Stimulated activated CD4-positive, alpha-beta T cell treated with anti-CD3 and anti-CD28 coated beads, TNF-alpha, amount 100 ng/mL, for 24 hours (primary cell): ENCODE measurements at places on chromosomes 1 and 21.

- DNase-seq: no peak
Measured at GRCh38 chr1:57489358-57490036, 65.6 kb upstream of the DAB1 start.

DNA sequence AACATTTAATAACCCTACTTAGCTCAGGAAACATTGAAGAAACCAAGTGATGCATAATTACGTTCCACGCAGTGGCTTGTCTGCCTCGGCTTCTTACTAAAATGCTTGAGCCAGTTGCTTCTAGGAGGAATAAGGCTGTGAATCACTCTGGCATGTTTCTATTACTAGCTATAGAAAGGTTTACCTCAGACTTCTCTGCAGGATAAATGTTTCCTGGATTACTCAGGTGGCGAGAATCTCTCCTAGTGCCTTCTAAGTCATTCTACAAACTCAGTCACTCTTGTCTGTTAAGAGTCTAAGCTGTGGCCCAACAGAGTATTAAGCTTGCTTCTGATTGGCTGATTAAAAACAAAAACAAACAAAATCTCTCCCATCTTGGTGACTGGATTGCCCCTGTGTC, 92.0 kb upstream of the RALGPS2 start:
- DNase-seq: no peak

GRCh38 chr21:39077876-39078275, 105.4 kb downstream of the PSMG1 start:
- no peak for DNase-seq

GRCh38 chr1:243712242-243712641, 137.8 kb downstream of the AKT3 start:
- no peak for DNase-seq

GRCh38 chr1:209593747-209594146, 10.2 kb downstream of the CAMK1G start:
- no peak for DNase-seq

DNA sequence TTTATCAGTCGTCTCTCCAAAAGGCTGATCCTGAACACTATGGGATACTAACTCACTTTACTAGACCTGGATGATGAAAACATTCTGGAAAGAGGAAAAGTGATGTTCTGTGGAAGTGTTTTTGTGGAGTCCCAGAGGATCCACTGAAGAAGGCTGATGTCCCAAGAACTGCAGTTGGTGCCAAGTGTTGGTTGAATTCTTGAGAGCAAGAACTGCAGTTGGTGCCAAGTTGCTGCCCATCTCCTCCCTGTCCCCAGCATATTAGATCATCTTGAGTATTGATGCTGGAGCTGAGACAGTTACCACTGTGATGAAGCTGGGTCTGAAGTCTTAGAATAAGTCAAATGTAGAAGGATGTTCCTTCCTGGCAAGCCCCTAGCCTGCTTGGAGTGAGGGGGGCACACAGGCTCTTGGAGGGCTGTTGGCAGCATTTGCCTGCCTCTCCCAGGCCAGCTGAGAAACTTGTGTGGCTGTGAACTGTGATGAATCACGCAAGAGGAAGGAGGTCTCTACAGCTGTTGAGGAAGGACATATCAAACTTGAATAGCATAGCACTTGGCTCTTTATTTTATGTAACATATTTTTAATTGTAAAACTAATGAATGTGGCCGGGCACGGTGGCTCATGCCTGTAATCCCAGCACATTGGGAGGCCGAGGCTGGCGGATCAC, 48.1 kb downstream of the DNAJC6 start:
- no peak for DNase-seq

- peak; percentile 42 for DNase-seq
Measured at GRCh38 chr21:33109574-33110339, 39.8 kb downstream of the OLIG1 start.

DNA sequence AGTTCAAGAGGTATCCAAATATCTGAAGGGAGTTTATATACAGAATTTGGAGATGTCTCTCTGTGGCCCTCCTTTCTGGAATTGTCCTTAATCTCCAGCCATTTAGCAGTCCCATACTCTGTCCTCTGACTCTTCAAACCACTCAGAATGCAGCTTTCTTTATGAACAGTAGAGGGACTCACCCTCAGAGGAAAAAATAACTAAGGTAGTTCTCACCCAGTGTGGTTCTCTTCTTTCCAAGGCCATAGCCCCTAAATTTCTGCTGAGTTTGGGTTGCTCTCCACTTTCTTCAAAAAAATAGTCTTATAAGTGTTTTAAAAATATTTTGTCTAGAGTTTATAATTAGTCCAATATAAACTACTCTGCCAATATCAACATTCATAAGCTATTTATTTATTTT, 369.7 kb downstream of the MATN1 start:
- no peak for DNase-seq

- no peak for DNase-seq
Measured at GRCh38 chr1:199155166-199156019, 516.6 kb downstream of the PTPRC start.

GRCh38 chr1:200530623-200531261, 89.8 kb downstream of the KIF14 start:
- no peak for DNase-seq

GRCh38 chr1:1748686-1749321, 24.6 kb upstream of the CDK11A start:
- no peak for DNase-seq

GRCh38 chr1:119885903-119886783, 10.2 kb downstream of the ADAM30 start:
- DNase-seq: peak; percentile 42

DNA sequence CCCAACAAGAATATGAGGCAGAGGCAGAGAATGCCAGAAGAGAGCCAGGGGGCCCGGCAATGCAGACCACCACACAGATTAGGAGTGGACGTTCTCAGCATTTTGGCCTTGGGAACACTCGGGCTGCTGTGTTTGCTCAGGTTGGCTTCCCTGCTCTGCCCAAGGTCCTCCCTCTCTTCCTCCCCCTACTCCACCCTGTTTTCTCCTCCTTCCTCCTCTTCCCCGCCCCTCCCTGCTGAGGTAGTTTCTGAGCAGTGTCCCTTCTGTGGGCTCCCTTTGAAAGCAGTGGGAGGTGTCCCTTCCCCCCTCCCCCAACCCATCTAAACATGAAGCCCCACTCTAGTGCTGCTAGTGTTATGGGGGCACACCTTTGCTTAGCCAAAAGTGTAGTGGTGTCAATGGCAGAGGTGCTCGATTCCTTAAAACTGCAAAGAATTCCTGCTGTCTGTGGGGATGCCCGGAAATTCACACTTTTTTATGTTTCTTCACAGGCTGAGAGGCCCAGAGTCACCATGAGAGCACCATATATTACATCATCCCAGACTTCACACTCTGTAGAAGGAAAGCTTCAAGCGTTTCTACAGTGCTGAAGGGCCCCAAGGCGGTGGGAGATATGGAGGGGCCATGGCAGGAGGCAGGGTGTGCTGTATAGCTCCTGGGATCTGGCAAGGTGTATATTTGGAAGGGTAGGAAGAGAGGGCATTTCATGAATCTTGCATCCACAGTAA, at the start of gene HHIPL2:
Gene HHIPL2 (minus strand): TSS at position 161 of the 728 bp plus-strand sequence. CDS start 60 bp downstream, at position 101.
- no peak for DNase-seq

GRCh38 chr1:115643225-115643624, 1.5 kb downstream of the VANGL1 start:
- DNase-seq: no peak

DNA sequence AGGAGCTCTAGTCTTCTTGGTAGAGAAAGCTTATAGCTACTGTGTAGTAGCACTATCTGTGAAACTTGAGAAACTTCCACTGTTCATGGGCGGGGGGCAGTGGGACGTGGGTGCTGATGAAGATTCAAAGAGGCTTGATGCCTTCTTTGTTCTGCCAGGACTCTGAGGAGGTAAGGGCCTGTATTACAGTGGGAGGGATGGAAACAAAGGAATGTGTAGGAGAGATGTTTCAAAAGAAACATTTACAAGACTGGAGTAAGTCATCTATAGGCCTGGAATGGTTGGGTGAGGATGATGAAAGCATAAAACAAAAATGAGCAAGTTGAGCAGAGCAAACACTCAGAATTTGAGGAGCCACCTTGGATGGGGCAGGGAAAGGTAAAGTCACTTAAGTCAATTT, 89.4 kb downstream of the C1orf21 start:
- no peak for DNase-seq

- DNase-seq: no peak
Measured at GRCh38 chr1:47482786-47483185, 44.9 kb downstream of the FOXD2 start.

- DNase-seq: no peak
Measured at GRCh38 chr1:1899266-1899966, 8.5 kb upstream of the GNB1 start.

DNA sequence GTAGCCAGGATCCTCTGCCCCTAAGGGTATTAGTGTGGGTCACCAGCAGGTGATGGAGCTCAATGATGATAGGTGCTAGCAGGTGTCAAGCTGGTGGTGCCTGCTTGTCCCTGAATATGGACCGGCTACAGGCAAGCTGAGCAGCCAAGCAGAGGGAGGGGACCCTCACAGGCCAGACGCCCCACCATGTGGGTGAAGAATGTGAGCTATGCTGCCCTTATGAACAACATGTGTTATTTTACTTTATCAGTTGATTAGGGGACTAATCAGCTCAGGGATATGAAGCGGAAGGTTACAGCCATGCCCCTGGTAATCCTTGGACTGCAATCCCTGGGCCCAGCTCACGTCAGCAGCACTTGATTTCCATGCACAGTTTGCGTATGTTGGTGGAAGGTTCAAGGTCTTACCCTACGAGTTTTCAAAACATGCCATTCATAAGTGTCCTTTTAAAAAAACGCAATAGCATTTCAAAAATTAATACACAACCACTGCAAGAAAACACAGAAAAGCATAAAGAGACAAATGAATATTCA, 106.0 kb downstream of the CDC7 start:
- no peak for DNase-seq

DNA sequence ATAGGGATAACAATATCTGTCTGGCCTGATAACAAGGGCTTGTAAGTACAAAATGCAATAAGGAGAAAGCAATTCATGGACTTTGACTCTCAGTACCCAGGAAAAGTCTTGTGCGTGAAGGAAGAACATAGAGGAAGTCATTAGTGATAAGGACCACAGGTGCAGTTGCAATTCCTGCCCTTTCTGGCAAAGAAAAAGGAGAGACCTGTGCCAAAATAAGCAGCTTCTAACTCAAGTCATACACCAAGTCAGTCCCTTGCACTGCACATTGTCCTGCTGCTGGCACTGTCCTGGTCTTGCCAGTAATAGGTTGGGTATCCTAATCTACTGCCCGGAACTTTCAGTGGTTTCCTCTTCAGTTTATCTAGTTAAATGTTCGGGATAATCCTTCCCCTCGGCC, 14.8 kb upstream of the SOD1 start:
- no peak for DNase-seq

DNA sequence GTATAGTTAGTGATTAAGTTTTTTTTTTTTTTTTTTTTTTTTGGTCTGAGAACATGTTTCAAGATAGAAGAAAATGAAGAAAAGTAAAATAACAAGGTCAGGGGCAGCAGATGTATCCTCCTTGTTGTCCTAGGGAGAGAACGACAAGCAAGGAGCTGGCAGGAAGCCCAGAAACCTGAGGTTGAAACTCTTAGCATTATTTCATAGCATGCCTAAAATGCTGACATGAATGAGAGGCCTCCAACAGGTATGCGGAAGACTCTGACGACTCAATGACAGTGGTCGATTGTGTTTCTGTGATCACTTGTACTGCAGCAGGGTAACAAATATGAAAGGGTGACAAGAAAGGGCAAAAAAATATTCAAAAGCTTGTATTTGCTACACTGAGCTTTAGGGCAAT, 415.9 kb downstream of the PLA2G4A start:
- no peak for DNase-seq

DNA sequence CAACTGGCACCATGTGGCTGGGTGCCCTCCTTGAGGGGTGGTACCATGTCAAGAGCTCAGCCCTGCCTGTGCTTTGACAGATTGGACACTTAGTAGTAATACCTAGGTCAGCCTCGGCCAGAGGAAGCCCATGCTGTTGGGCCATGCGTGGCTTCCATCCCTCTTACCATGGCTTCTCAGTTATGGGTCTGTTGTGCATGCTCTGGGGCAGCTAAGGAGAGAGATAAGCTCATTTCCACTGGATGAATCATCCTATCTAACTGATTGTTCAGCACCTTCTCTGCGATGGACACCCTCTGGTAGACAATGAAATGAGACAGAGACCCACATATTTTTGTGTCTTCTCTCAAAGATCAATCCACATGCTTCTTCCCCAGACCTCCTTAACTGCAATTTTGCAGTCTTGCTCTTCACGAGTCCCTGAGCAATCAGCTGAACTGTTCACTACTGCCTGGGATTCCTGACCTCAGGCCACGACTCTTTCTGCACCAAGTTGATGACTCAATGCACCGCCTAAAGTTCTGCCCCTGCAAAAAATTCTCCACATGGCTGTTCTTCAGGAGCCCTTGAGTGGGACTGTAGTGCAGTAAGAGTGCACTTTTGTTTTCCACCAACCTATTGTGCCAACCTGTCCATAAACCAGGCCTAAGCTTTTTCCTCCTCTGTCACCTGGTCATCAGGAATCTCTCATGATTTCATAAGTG, 6.9 kb upstream of the TRIM62 start:
- no peak for DNase-seq

DNA sequence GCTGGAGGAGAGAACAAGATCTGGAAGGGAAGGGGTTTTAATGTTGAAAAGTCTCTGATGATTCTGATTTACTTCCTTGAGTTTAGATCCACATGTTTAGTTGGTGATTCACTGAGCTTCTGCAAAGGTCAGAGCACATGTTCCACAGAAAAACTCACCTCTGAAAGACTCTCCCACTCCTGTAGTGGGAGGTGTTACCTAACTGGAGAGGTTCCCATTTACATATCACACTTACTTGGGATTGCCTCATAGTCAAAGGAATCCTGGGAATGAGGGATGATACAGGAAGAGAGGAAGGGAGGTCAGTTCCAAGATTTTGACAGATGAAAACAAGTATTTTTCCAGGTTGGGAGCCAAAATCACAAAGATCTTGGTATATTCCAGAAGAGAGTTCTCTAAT, 2.7 kb upstream of the NTNG1 start:
- DNase-seq: no peak
